ENCODE measurements at places on chromosomes 2 and 18.

- DNase-seq = no peak
Observed at GRCh38 chr2:215461836-215462532, 26.1 kb upstream of the FN1 start.

DNA sequence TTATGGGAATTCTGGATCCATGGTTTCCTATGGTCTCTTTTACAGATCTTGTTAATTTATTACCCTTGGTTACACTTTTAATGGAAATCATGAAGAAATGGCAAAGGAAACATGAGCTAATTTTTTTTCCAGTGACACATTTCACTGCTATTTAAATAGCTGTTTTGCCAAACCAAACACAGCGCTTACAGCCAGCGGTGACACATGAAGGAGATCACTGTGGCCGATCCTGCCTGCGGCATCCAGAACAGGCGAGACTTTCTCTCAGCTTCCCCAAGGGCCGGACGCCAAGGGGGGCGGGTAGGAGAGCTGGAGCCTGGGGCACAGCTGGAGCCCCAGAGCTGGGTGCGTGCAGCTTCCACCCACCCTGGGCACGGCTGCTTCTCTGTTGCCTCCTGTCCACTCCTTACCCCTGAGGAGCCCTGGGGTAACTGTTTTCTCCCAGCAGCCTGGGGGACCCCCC is 81.4 kb upstream of the PKDCC start:
- DNase-seq = peak; percentile 84

DNA sequence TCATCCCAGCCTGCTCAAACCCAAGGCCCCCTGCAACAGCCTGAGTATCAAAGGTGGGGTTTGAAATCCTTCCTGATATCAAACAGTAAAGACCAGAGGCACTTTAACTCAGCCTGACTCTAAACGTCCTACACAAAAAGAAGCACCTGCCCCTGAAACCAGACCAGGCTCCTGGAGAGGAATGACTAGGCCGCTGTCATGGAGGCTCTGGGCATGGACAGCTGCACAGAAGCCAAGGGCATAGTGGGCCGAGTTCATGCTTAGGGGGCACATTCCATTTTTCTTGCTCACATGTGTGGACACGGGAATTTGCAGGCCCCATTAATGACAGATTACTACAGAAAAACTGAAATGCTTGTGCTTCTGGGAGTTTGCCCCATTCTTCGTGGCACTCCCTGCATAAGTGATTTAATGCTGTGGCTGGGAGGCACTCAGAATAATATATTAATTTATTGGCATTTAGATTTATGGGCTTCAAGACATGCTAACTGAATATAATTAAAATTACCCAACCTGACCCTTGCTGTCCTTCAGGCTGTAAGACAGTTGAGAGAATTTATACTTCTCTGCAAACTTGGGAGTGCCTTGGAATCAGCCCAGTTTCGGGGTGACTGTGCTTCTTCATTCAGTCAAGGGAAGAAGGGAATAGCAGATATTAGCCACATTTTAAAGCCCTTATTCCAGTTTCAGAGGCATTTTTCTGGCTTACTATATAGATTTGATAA is 105.5 kb downstream of the GYPC start:
- no peak for DNase-seq

- no peak for DNase-seq
Observed at GRCh38 chr18:23812546-23813440, 123.5 kb downstream of the LAMA3 start.

- no peak for DNase-seq
Observed at GRCh38 chr18:35343488-35343935, 708 bp downstream of the ZNF24 start.

GRCh38 chr18:27581296-27581904 is 396.3 kb upstream of the CHST9 start:
- no peak for DNase-seq

DNA sequence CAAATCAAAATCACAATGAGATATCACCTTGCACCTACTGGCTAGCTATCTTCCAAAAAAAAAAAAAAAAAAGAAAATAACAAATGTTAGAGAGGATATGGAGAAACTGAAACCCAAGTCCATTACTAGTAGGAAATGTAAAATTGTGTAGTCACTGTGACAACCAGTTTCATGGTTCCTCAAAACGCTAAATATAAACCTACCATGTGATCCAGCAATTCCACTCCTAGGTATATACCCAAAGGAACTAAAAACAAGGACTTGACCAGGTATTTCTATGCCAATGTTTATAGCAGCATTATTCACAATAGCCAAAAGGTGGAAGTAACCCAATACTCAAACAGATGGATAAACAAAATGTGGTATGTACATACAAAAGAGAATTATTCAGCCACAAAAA is 11.7 kb upstream of the SCRN3 start:
- DNase-seq = no peak

DNA sequence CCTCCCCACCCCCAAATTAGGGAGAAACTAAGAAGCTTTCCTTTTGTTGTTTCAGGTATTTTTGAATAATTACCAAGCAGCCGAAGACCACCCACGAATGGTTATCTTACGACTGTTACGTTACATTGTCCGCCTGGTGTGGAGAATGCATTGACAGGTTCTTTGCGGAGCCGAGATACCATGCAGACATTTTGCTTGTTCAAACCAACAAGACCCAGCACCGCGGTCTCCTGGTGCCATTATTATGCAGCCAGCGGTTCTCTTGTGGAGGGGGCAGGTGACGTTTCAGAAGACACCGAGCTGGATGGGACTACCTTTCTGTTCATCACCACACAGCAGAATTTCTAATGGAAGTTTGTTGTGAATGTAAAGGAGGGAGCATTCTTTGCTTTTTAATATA is 43.4 kb downstream of the BCL2L11 start:
- no peak for DNase-seq

DNA sequence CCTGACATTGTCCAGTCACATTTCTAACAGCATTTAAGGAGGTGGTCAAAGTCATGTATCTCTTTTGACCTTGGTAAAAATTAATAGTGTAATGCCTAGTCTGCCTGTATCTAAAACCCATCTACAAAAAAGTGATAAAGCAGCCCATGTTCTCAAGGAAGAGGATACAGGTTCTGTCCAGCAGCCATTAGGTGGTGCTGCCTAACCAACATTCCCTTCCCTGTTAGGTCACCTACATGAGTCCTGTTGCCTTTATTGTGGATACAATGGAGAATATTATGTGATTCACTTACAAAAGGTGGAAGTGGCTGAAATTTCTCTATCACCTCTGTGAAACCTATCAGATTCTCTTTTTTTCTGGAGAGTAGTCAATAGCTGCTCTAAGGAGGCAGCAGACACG is 52.5 kb downstream of the AQP4 start:
- no peak for DNase-seq

DNA sequence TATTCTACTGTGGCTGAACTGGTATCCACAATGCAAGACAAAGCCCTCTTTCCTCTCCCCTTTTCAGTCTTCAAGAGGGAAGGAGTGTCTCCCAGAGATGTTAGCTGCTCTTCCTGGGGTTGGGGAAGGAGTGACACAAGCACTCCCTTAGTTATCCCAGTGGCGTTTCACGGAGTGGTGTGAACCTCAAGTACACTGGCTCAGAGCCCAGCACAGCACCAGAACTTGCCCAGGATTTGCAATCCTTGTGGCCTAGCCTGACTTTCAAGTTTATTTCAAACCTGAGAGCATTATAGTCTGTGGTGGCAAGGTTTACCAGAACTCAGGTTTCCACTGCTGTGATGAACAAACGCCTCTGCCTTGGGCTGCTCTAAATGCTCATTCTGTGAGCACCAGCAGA is 162.5 kb downstream of the CCDC102B start:
- DNase-seq = no peak

DNA sequence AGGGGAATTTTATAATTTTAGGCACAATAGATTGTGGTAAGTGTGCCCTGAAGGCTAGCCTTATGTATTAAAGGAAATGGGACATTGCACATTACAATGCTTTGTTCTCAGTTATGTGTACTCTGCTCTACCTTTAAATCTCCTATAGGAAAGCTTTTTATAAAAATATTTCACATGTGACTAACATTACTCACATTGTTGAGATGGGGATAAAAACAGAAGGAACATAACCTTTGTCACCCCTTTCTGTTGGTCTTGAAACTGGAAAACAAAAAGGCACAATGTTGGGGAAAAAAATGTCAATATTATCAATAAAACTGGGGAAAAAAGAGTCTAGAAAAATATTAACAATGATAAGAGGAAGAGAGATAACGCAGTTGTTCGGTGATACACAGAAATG is 17.3 kb upstream of the STAT1 start:
- no peak for DNase-seq

- no peak for DNase-seq
Observed at GRCh38 chr2:158969715-158970240, 1.3 kb downstream of the TANC1 start.

DNA sequence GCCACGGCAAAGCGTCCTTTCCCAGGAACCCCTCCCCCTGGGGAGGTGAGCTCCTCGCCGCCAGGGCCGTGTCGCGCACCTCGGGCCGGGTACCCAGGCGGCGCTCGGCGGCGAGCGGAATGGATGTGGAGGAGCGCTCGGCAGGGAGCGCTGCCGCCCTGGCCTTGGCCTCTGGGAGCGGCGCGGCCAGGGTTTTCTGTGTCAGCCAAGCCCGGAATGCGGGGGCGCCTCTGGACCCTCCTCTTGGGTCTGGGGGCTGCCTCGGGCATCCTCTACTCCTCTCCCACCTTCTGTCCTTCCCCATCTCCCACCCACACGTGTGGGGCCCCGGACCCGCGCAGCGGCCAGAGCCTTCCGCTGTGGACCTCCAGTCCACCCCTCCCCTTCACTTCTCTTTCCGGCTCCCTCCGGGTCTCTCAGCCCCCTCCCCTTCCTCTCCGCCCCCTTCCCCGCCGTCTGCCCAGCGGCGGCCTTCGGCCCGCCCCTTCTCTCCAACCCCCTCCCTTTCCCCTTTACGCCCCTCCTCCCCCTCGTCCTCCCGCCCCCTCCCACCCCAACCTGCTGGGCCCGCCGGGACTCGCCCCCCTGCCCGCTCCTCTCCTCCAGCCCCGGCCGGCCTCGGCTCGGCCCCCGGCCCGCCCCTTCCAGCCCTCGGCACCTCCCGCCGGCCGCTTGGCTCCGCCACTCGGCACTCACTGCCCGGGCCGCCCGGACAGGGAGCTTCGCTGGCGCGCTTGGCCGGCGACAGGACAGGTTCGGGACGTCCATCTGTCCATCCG is at the start of gene MERTK:
TSS of gene MERTK (plus strand) at position 684 of the 779 bp plus-strand sequence. CDS start 129 bp downstream, outside the sequence.
- DNase-seq = peak; percentile 66

DNA sequence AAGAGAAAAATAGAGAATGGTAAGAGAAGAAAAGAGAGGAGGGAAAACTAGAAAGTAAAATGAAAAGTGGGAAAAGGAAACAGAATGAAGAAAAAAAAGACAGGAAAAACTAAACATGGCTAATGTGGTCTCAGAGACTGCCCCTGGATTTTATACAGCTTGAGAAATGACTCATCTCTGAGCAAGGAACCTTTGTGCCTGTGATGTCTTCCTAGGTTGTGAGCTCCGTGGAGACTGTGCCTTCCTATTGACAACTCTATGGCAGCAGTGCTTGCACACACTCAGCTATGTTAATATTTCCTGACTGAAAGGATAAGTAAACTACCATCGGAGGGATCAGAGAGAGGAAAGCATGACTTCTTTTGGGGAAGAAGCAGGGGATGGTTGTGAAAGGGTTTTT is 203.8 kb downstream of the RDH14 start:
- no peak for DNase-seq

DNA sequence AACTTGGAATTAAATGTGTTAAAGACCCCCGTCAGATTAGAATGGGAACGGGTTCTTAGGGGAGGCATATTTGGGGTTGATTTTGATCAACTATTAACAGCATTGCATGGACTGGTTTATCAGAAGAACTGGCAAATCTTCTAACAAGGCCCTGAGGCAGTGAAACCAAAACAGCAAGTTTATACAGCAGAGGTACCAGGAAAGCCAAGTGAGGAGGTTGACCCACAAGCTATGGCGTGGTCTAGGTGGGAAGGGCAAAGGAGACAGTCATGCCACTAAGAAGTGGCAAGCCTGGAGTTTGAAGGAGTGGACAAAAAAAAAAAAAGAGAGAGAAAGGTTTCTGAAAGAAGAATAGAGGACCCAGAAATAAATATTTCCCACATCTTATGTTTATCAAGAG is 187.0 kb downstream of the MREG start:
- DNase-seq = no peak

DNA sequence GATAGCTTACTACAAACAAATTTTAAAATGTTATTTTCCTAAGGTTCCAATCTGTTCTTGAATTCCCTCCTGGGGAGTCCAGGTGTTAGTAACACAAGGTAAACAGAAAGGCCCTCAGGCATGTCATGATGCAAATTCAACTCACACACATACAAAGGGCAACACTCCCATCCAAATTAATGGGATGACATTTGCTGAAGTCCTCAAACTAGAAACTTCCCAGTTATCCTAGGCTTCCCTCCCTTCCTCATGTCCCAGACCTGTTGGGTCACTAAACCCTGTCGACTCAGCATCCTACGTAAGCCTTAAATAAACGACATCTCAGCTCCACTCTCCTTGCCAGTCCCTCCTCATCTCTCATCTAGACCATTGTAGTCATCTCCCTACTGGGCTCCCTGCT is 85.1 kb downstream of the GREB1L start:
- DNase-seq = no peak

DNA sequence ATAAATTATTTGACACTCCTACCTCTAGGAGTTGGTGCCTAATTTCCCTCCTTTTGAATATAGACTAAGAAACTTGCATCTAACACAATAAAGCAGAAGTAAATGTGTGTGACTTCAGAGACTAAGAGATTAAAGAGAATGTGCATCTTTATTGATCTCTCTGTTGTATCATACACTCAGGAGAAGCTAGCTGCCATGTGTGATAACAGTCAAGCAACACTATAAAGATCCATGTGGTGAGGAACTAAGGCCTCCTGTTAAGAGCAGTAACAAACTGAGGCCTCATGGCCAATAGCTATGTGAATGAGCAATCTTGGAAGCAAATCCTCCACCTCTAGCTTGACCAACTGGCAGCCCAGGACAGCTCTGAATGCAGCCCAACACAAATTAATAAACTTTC is 3.4 kb downstream of the FANCL start:
- DNase-seq = no peak

GRCh38 chr2:212908682-212909435 is 242.6 kb downstream of the IKZF2 start:
- no peak for DNase-seq

- DNase-seq = no peak
Observed at GRCh38 chr2:136308611-136309010, 190.7 kb upstream of the CXCR4 start.

- no peak for DNase-seq
Observed at GRCh38 chr2:61597300-61598289, 59.4 kb upstream of the XPO1 start.

GRCh38 chr2:29898999-29899398 is 22.4 kb downstream of the ALK start:
- no peak for DNase-seq

DNA sequence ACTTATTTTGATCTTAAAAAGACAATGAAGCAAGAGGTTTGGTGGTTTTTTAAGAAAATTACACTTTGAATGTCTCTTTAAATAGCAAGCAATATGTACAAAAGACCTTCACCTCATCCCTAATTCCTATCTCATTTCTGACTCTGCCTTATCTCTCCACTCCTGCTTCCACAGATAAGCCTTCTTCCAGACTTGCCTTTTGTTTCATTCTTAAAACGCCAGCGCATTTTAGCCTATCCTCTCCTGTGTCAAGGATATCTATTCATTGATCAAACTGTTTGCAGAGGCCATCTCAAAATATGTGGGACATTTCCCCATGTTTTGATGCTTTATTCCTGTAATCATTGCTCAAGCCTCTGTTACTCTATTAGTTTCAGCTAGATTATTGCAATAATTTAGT is 562.5 kb downstream of the PARD3B start:
- no peak for DNase-seq
